Temporal lobe (tissue), 4 donors: ENCODE measurements at places on chromosomes 12 and 14. TPM values are rescaled to one million over a fixed set of nuclear protein-coding genes. Genes with fewer than 3 reads are reported as not detected.

The SPIC gene
- total RNA-seq = not detected

The STAB2 gene
- total RNA-seq = not detected

The CREBL2 gene
- total RNA-seq = 24.3 TPM

The KRT3 gene
- total RNA-seq = not detected

The CIT gene
- 9.3 TPM for total RNA-seq

The ACSM4 gene
- total RNA-seq = not detected

The ART4 gene
- total RNA-seq = 0.25 TPM
